ENCODE measurements at places on chromosomes 2 and 18.

DNA sequence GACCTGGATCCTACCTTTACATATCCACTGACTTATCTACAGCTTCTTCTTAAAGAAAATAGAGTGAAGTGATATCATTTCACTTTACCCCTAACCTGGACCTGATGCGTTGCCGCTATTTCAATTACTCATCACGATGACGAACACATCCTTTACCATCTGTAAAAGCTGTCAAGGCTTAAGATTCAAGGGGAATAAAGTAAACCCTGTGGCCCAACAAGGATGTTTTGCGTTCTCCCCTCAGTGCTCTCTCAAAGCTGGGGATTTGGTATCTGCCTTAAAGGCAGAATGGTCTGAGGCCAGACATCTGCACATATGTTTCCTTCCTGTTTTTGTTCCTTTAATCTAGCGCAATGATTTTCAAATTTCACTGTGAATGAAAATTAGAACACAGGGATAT, 100.1 kb upstream of the KLF7 start:
- no peak for DNase-seq

GRCh38 chr18:37481072-37481471, 84.5 kb downstream of the CELF4 start:
- no peak for DNase-seq

DNA sequence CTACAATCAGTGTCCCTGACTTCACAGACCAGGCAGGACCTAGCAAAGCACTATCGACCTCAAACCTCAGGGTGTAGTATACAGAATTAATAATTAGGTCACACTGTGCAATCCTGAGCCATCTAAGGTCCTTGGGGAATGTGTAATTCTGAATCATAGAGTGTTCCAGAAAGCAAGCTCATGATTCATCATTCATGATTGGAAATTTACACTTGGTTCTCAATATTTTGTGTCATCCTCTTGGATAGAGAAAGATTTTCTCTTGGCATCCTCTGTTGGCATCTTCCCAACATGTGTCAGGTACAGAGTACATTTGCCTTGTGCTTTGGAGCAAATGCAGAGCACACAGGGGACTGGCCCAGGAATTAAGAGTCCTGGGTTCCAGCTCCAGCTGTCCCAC, 245.0 kb upstream of the NT5C1B start:
- no peak for DNase-seq

- peak; percentile 24 for DNase-seq
Measured at GRCh38 chr18:48806551-48807261, 144.1 kb downstream of the SMAD7 start.

DNA sequence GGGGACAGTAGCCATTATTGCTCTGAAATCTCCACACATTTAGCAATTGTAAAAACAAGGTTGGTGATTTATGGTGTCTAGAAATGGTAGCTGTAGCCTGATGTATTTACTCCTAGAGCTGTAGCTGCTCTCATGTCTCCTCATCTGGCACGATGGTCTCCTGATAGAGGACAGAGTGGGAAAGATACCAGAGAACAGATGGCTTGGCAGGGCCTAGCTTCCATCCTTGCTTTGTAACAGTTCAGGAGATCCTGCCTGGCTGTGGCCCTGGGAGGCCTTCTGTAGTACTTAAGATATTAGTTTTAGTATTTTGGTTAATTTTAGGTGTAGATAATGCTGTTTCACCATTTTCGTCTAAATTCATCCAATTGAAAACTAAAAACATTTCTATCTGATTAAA, 6.7 kb downstream of the ATG16L1 start:
- DNase-seq: no peak

- no peak for DNase-seq
Measured at GRCh38 chr2:128812183-128812940, 493.7 kb upstream of the HS6ST1 start.

- no peak for DNase-seq
Measured at GRCh38 chr2:21924640-21925285, 801.0 kb downstream of the TDRD15 start.

Data from CD8-positive, alpha-beta T cell (primary cell).